HT1080 (cell line): ENCODE measurements at places on chromosomes 4 and X.

DNA sequence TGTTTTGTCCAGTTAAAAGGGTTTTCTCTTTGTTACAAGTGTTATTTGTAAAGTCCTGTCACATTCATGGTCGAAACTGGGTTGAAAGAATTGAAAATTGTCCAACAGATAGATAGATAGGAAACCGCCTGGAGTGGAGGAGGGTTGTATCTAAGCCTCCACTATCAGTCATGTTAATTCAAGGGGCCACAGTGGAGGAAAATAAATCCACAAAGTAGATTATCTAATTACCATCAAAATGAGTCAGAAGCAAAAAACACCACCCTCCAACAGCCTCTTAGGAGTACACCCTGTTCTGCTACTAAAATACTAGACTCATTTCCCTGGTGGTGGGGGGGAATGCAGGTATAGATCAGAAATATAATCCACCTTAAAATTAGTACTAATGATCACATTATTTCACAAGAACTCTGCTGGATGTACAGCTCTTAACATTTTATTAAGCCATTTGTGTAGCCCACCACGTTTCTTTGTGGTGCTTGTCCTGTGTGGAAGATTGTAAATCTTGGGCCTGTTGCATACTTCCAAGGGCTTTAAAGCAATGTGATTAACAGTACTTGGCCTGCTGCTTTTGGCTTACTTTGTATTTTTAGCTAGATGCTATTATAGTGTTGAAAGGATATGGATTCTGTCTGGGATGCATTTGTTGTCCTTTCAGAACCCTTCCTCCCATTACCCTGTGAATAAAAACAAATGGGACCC is 26.8 kb downstream of the RBBP7 start:
- DNase-seq: no peak

DNA sequence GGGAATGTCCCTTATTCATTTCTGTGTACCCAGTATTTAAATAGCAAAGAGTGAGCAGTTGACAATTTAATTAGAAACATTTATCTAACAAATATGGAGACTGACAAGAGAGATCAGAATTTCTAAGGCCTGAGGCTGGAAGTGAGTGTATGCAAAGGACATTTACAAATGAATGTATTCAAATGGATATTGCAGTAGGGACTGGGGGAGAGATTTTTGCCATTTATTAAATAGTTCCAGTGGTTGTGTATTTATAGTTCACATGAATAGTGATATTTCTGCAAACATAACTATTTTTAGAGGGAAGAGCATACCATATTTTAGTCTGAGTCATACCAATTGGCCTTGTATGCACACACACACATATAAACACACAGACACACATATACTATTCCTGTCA is 592.4 kb downstream of the GLUD2 start:
- no peak for DNase-seq

DNA sequence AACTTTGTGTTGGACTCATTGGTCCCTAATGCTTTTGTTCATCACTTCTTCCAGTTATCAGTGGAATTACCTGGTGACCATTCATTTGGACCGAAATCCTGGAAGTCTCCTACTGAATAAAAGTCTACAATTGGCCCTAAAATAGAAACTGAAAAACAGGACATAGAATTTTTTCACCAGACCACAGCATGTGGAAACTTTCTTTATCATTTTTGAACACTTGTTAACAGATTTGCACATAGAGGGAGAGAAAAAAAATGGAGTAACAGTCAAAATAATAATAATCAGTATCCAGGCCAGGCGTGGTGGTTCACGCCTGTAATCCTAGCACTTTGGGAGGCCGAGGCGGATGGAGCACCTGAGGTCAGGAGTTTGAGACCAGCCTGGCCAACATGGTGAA is 7.1 kb downstream of the EPGN start:
- no peak for DNase-seq

- no peak for DNase-seq
Measured at GRCh38 chrX:106874075-106874474, 29.1 kb downstream of the RIPPLY1 start.

DNA sequence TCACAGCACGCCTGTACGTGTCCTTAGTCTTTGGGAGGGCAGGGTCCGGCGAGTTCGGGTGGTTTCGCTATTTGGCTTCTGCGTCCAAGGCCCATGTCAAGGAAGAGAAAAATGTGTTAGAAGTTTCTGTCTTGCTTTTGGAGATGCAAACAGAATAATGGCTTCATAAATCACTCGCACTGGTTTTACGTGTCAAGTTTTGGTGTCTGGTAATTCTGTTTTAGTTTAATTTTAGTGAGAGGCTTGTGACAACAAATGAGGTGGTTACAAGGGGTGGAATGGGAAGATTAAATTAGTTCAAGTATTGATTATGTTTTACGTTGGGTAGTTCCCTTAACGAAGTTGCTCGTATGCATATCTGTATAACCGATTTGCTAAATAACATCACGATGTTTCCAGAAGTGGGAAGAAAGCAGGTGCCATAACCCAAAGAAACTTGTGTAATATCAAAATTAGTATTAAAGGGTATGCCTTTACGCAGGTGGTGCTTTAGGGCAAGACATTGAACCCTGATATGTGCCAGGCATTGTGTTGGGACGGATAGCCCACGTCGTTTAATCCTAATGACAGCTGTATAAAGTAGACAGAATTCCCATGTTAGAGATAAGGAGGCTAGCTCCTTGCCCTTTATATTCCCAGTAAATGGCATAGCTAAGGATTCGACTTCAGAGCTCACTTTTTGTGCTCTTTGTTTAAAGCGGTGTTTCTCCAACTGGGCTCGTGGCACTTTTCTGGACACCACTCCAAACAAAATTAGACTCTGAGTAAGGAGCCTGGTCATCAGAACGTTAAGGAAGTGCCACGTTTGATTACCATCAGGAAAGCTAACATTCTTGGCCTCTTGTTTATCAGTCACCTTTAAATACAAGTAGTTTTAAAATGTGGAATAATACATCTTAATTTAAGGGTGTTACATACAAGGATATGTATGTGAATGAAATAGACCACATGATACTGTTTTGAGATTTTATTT is 843 bp downstream of the RPL34 start:
- DNase-seq: peak; percentile 4

DNA sequence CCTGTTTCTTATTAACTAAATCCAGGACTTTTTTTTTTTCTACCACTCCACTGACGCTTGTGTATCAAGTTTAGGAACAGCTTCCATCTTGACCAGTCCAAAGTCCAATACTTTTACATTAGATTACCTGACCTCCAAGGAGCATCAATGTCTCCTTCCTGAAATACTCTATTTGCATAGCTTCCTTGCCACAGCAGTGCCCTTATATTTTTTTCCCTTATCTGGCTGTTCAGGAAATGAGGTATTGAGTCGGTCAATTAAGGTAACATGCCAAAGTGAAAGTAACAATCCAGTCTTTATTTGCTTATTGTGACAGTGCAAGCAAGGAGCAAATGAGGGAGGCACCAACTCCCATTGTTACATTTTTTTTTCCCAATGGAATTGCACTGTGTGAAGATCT is 730.8 kb upstream of the NDST4 start:
- peak; percentile 42 for DNase-seq

- no peak for DNase-seq
Measured at GRCh38 chr4:5735463-5735862, 24.5 kb downstream of the EVC start.

DNA sequence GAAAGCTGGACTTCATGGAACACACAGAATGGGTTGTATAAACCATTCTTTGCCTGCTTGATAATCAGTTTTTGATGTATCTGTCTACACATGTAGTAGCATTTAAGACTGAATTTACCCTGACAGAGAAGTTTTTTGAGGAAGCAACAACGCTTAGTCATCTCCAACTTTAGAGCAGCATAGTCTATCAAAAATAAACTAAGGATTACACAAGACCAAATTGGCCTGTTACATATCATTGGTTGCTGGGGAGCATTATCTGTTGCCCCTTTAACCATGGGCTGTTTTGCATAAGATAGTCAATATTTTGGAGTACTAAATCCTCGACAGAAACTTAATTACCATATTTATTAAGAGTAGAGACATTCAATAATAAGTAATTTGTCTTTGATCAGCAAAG is 347.4 kb downstream of the FAM47B start:
- no peak for DNase-seq

DNA sequence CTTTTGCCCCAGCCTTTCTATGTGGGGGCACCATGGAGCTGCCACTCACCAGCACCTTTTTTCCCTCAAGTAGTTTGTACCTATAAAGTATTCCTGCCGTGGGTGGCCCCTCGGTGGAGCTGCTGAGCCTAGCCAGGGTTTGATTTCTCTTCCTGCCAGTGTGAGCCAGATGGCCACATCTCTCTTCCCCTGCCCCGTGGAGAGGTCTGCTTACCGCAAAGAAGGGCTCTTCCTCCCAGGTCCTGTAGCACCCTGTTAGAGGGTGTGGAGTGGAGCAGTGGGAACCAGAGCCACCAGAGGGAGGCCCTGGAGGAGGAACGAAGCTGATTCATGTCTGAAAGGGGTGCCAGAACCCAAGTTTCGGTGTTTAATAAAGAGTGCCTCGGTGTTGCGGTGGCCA is 95.4 kb downstream of the PTTG2 start:
- DNase-seq: no peak

- no peak for DNase-seq
Measured at GRCh38 chrX:57901466-57901865, 8.8 kb downstream of the ZXDA start.

DNA sequence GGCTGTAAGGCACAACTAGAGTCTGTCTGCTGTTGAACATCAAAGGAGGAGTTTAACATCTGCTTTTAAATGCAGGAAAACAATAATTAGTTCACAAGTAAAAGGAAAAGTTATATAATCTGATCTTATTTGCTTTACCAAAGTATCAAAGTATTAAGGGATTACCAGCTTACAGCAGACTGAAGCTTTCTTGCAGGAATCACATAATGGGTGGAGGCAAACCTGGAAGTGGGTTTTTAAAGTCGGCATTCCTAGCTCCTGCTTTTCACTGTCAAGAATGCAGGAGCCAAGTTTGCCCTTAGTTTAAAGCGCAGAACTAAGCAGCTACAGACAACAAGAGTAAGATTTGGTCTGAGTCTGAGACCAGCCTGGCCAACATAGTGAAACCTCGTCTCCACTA is 122.2 kb downstream of the APBB2 start:
- no peak for DNase-seq

DNA sequence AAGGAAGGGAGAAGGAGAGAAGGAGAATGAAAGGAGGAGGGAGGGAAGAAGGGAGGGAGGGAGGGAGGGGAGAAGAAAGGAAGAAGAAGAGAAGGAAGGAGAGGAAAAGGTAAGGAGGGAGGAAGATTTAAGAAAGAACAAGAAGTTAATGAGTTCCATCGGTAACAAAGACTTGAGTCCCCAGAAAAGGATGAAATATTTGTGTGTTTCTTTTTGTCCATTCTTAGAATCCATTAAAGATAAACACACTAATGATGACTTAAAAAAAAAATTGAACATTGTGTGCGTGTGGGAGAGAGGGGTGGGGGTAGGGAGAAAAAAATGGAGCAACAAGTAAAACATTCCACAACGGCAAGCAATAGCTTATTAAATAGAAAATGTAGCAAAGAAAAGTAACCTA is 131.4 kb downstream of the THOC2 start:
- no peak for DNase-seq

DNA sequence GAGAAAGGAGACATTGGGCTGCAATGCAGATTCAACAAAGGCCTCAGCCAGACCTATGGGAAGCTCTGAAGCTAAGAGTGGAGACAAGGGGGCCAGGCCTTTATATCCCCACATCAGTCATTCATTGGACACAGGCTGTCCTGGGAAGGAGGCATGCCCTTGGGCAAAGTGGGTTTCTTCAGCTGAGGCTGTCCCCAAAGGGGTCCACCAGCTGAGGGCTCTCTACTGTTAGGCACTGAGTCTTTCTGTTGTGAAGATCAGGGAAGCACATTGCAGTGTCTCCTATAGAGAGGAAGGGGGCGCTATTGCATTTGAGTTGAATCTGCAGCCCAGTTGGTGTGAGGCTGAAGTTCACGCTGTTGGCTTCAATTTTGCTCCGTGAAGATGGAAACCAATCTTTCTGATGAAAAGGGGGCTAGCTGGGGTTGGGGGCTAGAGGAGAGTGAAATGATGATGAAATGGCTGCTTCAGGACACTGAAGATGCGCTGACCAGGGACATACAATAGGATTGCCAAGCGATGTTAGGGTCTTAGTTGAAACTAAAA is 48.0 kb downstream of the SLC25A5 start:
- peak; percentile 67 for DNase-seq

GRCh38 chr4:86976801-86977485 is 42.1 kb downstream of the AFF1 start:
- no peak for DNase-seq

DNA sequence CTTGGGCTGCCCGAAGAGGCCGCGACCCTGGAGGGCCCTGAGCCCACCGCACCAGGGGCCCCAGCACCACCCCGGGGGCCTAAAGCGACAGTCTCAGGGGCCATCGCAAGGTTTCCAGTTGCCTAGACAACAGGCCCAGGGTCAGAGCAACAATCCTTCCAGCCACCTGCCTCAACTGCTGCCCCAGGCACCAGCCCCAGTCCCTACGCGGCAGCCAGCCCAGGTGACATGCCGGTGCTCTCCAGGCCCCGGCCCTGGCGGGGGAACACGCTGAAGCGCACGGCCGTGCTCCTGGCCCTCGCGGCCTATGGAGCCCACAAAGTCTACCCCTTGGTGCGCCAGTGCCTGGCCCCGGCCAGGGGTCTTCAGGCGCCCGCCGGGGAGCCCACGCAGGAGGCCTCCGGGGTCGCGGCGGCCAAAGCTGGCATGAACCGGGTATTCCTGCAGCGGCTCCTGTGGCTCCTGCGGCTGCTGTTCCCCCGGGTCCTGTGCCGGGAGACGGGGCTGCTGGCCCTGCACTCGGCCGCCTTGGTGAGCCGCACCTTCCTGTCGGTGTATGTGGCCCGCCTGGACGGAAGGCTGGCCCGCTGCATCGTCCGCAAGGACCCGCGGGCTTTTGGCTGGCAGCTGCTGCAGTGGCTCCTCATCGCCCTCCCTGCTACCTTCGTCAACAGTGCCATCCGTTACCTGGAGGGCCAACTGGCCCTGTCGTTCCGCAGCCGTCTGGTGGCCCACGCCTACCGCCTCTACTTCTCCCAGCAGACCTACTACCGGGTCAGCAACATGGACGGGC is 579 bp downstream of the ABCD1 start:
- no peak for DNase-seq

DNA sequence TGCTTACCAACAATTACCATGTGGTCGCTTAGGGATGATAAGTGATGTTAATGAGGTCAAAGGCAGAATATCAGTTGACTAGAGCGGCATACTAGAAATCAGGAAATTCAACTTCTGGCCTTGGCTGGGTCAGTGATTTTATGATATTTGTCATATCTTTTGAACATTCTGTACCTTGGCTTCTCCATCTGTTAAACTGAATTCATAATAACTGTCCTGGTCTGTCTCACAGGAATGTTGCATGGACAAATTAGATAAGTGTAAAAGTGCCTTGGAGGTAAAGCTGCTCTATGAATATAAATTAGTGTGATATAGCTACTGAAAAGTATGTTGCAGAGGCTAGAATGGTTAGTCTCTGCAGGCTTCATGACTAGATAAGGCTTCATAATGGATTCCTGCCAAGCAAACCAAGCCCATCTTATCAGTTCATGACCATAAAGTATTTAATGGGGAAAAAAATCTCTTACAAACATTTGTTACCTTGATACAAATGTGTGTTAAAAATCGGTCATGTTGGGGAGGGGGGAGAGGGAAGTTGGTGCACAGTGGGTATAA is 104.6 kb upstream of the BMPR1B start:
- no peak for DNase-seq

GRCh38 chr4:149158817-149159216 is 656.8 kb downstream of the IQCM start:
- DNase-seq: no peak

GRCh38 chrX:63754136-63754859 is 30.7 kb downstream of the ARHGEF9 start:
- peak; percentile 11 for DNase-seq
